ENCODE measurements at places on chromosomes 12 and 14.
A peak's percentile ranks its signal among the peaks of the same experiment; 100 is the strongest.

GRCh38 chr14:28323366-28323765 is 443.2 kb upstream of the FOXG1 start:
- no peak overlapping the region for H3K4me3 ChIP-seq
- H3K36me3 ChIP-seq, result no peaks in the 10 kb centered on the region
- no peaks in the 10 kb centered on the region for H3K4me1 ChIP-seq
- DNase-seq, result no peak

DNA sequence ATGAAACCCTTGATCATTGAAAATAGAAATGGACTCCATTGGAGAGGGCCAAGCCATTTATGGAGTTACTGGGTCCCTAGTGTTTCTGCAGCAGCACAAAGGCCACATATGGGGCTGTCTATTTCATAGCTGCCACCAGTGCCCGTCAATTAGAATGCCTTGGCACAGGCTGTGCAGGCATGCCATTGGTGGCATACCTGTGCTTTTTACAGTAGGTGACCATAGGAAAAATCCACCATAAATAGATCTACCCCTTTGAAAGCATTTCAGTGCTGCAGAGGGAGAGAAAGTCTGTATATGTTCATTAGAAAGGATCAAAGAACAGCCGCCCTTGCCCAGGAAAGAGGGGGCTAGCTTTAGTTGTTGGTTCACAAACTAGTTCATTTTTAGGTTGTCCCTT is 13.1 kb downstream of the MYBPC1 start:
- no peaks in the 10 kb centered on the region for H3K36me3 ChIP-seq
- H3K27ac ChIP-seq, result no peak overlapping the region
- no peaks in the 10 kb centered on the region for H3K27me3 ChIP-seq
- no peak for DNase-seq
- no peaks in the 10 kb centered on the region for H3K4me1 ChIP-seq
- H3K4me3 ChIP-seq, result no peak overlapping the region

DNA sequence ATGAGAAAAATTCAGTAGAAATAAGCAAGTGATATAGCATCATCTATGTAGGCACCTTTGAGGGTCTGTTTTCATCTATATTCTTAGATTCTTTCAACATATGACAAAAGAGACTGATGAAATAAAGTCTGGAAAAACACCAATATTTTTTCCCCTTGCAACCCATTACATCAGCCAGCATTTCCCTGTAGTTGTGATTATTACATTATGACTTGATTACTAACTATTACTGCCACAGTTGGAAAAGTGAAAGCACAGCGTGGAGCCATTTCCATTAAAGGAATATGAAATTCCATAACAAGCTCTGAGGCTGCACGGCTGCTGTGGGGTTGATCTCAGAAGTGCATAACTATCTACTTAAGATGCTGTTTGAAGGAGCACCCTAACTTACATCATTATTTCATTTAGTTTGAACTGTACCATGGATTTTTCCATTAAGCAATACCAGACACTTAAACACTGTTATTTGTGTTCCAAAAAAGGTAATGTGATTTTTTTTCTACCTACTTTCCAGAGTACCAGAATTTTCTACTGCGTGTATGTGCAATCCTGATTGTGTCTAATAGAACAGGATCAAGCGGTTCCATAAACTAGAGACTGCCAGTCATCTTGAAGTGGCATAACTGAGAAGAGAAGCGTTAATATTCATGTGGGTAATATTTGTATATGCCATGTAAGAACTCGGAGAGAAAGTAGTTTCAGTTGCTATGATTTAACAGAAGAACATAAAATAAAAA is 405.5 kb downstream of the MDGA2 start:
- no peaks in the 10 kb centered on the region for H3K36me3 ChIP-seq
- H3K27me3 ChIP-seq, result no peaks in the 10 kb centered on the region
- no peak overlapping the region for H3K4me3 ChIP-seq
- DNase-seq, result no peak
- H3K4me1 ChIP-seq, result no peaks in the 10 kb centered on the region

DNA sequence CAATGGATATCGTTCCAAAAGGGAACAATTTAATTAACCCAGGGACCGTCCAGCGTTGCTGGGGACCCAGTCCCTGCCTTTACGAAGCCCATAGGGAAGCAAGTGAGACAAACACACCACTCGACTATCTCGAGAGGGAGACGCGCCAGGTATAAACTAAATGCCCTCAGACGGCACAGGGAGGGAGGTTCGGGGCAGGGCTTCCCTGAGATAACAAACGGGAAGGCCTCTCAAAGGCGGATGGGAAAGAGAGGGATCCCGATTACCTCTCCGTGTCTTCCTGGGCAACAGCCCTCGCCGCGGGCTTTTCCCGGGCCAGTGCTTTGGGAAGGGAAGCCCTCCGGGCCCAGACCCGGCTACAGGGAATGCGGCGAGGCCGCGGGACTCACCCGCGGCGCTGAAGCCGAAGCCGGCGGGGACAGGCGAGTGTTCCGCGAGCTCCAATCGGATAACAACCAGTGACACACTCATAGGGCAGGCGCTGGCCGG is 390 bp downstream of the BRAP start:
- H3K4me1 ChIP-seq, result peaks cover 22% of the 10 kb centered on the region
- peak overlapping the region; percentile 99 for H3K4me3 ChIP-seq
- no peaks in the 10 kb centered on the region for H3K36me3 ChIP-seq
- peak overlapping the region; percentile 74 for H3K27ac ChIP-seq

DNA sequence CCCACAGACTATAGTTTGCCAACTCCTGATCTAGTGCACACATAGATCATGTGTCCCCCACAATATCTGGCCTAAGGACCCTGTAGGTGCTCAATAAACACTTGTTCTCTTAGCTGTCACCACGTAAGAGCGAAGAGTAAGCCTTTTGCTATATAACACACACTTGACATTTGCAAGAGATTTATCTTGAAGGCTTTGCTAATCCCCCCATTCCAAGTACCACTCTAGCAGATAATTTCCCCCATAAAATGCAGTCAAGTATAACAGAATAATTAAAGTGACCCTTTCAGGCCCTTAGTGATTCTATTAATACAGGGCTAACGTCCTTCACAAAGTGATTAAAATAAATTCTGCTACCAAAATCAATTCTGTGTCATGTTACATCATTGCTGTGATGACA is 87.5 kb downstream of the PLXNC1 start:
- no peak for DNase-seq
- H3K4me1 ChIP-seq, result no peaks in the 10 kb centered on the region
- H3K27ac ChIP-seq, result no peak overlapping the region
- no peaks in the 10 kb centered on the region for H3K36me3 ChIP-seq
- H3K4me3 ChIP-seq, result no peak overlapping the region
- H3K27me3 ChIP-seq, result no peaks in the 10 kb centered on the region

DNA sequence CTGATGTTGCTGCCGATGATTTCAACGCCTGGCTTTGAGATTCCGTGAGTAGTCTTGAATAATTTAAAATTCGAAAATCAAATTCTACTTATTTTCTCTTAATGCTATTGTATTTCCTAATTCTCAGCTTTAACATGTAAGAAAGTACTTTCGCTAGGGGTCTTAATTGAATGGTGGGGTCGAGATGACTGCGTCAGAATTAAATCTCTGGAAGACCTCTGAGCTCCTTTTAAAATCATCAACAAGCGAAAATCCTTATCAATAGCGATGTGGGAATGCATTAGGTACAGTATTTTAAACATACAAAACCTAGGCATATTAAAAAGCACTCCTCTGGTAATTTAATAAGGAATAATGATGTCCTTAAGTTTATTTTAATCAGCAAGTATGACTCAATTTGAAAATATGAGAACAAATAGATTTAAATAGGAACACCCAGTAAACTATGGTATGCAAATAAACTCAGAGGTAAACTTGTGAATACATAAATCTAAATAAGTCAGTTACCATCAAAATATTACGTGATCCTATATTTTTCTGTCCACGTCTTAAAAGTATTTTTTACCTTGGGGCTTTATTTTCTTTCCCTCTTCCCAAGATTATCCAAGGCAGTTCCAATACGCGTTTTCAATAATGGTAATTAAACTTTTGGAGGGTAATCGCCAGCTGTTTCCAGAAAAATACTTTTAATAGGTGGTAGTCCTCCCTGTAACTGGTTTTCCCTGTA is 1.4 kb downstream of the FOXA1 start:
- peaks cover 98% of the 10 kb centered on the region for H3K27me3 ChIP-seq
- no peak for DNase-seq
- no peaks in the 10 kb centered on the region for H3K36me3 ChIP-seq
- no peak overlapping the region for H3K4me3 ChIP-seq
- H3K4me1 ChIP-seq, result peaks cover 3% of the 10 kb centered on the region

- peak overlapping the region; percentile 98 for H3K27ac ChIP-seq
- peaks cover 5% of the 10 kb centered on the region for H3K4me1 ChIP-seq
- peak overlapping the region; percentile 71 for H3K4me3 ChIP-seq
- DNase-seq, result no peak
These were observed 663 bp downstream of the LRRK2 start for GRCh38 chr12:40225337-40225983.

- peak; percentile 87 for DNase-seq
- no peaks in the 10 kb centered on the region for H3K27me3 ChIP-seq
- no peak overlapping the region for H3K4me3 ChIP-seq
- peaks cover 97% of the 10 kb centered on the region for H3K4me1 ChIP-seq
- H3K27ac ChIP-seq, result peak overlapping the region; percentile 37
These were observed 43.5 kb downstream of the SYNE2 start for GRCh38 chr14:63896278-63896720.

GRCh38 chr14:70809225-70810219 is at the start of gene MAP3K9:
TSS of gene MAP3K9 (minus strand) at chr14:70809513. CDS start at chr14:70809171, 342 bp downstream.
- H3K4me1 ChIP-seq, result peaks cover 19% of the 10 kb centered on the region
- peak within 1 kb of the TSS; percentile 73 for H3K4me3 ChIP-seq
- H3K36me3 ChIP-seq, result no peaks in the 10 kb centered on the region
- no peaks in the 10 kb centered on the region for H3K27me3 ChIP-seq
- DNase-seq, result peak; percentile 85
- H3K27ac ChIP-seq, result no peak within 1 kb of the TSS

DNA sequence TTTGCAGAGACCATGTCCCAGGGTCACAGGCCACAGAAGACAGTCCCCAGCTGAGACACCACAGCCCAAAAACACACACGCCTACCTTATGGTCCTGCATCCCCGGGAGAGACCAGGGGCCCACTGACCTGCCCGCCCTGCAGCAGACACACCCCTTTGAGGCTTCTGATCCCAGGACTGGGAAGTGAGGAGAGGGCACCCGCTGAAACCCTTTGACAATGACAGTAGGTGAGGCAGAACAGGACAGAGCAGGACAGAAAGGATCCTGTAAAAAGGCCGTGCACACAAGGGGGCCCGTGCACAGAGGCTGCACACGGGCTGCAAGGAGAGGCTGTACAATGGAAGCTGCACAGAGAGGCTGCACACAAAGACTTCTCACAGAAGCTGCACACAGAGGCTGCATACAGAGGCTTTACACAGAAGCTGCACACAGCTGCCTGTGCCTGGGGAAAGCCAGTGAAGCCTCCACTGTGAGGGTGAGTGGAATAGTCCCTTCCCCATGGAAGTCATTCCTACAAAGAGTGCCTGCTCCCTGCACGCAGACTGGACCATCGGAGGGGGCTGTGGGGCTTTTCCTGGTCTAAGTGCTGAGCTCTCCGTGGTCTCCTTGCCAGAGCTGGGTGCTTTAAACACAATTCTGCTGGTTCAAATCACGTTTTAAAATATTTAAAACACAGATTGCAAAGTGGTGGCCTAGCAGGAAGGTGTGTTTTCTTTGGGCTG is 16.6 kb upstream of the SFSWAP start:
- H3K36me3 ChIP-seq, result no peaks in the 10 kb centered on the region
- no peak for DNase-seq
- H3K4me3 ChIP-seq, result no peak overlapping the region

GRCh38 chr12:29743801-29744200 is 39.9 kb downstream of the TMTC1 start:
- no peak overlapping the region for H3K4me3 ChIP-seq
- no peaks in the 10 kb centered on the region for H3K27me3 ChIP-seq
- H3K4me1 ChIP-seq, result peaks cover 37% of the 10 kb centered on the region
- peaks cover 15% of the 10 kb centered on the region for H3K36me3 ChIP-seq

DNA sequence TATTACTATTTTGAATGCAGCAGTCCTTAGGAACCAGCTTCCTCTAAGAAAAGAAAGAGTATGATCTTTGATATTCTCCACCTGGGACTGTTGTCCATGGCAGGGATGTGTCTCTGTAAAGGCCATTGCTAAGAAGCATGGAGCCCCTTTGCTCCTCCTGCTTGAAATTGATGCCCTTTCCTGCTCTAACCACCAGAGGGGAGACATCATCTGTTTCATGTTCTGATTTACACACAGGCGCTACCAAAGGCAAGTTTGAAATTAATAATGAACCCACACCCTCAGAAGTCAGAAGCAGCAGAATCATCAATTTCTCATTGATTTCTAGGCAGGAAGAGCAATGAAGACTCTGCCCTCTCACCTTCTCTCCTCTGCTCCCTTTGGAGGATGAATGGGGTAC is 253.8 kb downstream of the RMST start:
- no peaks in the 10 kb centered on the region for H3K27me3 ChIP-seq
- no peaks in the 10 kb centered on the region for H3K36me3 ChIP-seq
- H3K27ac ChIP-seq, result no peak overlapping the region
- H3K4me3 ChIP-seq, result no peak overlapping the region

- H3K36me3 ChIP-seq, result peaks cover 12% of the 10 kb centered on the region
- peak overlapping the region; percentile 51 for H3K4me3 ChIP-seq
These were observed 670 bp downstream of the CCNB1IP1 start for GRCh38 chr14:20332431-20332787.

DNA sequence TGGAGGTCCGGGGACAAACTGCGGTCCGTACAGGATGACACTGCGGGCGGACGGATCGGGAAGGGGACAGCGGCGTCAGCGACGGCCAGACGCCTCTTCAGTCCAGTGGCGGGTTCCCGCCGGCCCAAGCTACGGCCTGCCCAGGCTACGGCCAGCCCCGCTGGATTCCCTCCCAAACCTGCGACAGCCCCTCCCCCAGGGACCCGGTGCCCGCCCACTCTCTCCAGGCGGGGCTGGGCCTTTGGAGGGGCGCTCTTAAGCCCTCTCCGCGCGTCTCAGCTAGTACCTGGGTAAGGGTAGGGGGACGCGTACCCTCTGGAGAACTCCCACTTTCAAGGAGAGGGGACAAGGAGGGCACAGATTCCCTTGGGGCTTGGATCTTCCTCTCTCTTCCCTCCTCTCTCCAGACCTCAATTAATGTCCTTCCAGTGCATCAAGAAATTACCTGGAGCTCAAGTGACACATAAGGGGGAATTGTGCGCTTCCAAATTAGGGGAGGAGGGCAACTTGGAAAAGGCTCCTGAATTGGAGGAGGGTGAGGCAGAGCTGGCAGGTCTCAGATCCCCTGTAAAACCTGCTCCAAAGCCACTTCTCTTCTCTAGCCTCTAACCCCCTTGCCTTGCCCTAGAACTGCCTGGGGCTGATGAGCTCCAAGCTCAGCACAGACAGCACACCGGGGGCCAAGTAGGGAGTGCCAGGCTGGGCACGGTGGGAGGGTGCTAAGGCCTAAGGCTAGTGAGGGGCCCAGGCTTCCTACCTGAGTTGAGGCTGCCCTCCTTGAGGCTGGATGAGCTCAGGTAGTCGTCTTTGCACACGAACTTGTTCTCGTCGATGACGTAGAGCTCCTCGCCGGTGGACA is 3.1 kb downstream of the LHX5 start:
- no peak overlapping the region for H3K4me3 ChIP-seq
- H3K36me3 ChIP-seq, result no peaks in the 10 kb centered on the region
- DNase-seq, result no peak
- no peak overlapping the region for H3K27ac ChIP-seq
- H3K27me3 ChIP-seq, result peaks cover 100% of the 10 kb centered on the region

- H3K36me3 ChIP-seq, result no peaks in the 10 kb centered on the region
- H3K4me3 ChIP-seq, result no peak overlapping the region
- DNase-seq, result no peak
These were observed 54.0 kb downstream of the ZNF664 start for GRCh38 chr12:124026755-124027745.

GRCh38 chr12:69484428-69484827 is 14.2 kb downstream of the FRS2 start:
- H3K4me3 ChIP-seq, result no peak overlapping the region
- no peak overlapping the region for H3K27ac ChIP-seq
- peaks cover 17% of the 10 kb centered on the region for H3K36me3 ChIP-seq

GRCh38 chr14:52949249-52949648 is 1.6 kb downstream of the FERMT2 start:
- no peak for DNase-seq
- peaks cover 39% of the 10 kb centered on the region for H3K4me1 ChIP-seq
- H3K4me3 ChIP-seq, result peak overlapping the region; percentile 80
- no peaks in the 10 kb centered on the region for H3K27me3 ChIP-seq
- H3K36me3 ChIP-seq, result peaks cover 28% of the 10 kb centered on the region

Data from heart right ventricle (tissue), 16 donors.